ENCODE measurements at places on chromosomes 1 and 21.

GRCh38 chr1:187228790-187229189 is 400.0 kb downstream of the PLA2G4A start:
- no peak for DNase-seq

DNA sequence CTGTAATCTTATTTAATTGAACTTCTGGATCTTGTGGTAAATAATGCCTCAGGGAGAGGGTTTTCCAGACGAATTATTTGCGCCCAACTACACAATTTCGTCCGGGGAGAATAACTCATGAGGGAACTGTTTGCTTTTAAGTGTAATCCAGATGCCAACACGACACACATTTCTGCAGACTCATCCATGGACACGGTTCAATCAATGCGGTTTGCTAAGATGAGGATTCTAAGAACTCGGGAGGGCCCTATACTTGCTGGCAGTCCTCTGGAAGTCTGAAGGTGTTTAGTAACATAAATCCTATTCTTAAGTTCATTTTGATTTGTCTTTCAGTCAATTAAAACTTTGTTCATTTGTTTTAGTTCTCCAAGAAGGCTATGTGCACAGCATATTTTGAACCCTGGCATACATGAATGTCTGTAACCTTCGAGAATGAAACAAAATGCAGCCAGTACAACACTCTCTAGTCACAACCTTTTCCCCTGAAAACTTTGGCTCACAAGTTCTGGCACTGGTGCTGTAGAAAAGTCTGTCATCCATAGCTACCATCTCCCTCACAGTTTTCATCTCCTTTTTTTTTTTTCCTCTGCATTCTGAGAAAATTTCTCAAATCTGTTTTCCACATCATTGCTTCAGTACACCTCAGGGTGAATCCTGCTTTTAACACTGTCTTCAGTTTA is 38.8 kb downstream of the DIPK1A start:
- no peak for DNase-seq

GRCh38 chr1:35923791-35924221 is 7.1 kb upstream of the AGO3 start:
- DNase-seq = no peak

DNA sequence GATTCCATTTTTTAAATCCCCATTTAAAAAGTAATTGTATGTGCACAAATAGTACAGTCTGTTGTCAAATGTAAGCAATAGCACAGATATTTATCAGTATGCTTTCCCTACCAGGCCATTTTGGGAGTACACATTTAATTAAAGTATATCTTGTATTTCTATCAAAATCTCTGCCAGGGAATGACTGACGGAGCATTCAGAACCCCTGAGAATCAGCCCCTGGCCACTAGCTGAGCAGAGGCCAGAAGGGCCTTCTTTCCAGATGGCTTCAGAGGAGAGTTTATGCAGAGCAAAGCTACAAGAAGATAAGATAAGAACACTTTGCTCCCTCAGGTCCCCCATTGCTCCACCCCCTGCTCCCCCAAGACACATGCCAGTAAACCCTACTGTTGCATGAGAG is 99.9 kb upstream of the PROX1 start:
- DNase-seq = no peak

DNA sequence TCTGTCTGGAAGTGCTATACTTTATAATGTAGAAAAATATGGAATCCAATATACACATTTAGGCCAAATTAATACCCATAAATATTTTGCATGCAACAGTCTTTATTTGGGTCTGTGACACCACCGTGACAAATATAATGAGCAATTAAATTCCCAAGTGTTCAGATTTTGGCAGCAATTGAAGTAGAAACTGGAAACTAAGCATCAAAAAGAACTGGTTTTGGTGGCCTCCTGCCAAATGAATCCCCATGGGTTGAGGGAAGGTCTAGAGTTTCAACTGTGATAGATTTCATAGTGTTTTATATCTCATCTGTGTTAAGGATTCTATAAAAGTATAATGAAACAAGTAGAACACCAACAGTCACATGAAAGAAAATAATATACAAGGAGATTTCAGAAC is 88.4 kb downstream of the DPYD start:
- DNase-seq = peak; percentile 74

DNA sequence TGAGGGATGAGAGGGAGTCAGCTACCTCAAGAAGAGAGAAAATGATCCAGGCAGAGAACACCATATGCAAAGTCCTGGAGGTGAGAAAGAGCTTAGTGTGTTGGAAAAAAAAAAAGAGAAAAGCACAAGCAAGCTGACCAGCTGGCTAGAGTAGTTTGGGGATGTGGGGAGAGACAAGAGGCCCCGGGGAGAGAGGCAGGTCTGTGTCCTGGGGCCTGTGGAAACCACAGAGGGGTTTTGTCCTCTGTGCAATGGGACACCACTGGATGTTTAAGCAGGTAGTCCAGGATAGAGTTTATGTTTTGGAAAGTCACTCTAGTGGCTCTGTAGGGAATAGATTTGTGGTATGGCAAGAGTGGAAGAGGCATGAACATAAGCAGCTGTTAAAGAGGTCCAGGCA is 14.4 kb upstream of the CHI3L1 start:
- DNase-seq = no peak

GRCh38 chr1:88609051-88609450 is 75.0 kb upstream of the PKN2 start:
- DNase-seq = peak; percentile 76

GRCh38 chr1:231734417-231734816 is 107.8 kb downstream of the DISC1 start:
- no peak for DNase-seq

DNA sequence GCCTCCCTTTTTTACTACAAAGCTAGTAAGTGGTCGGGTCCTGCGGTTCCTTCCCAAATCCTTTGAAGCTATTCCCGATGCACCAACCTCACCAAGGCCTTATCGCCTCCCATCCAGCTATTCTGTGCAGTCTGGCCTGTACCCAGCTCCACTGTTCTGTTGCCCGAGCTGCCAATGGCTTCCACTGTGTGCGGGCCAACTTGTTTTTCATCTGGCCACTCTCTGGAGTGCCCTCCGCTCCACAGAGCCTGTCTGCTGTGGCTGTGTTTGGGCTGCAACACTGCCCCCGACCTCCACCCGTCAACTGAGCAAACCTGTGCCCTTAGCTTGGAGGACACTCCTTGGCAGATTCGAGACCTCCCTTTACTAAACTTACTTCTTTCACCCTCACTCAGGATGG is 125.0 kb downstream of the KIAA0319L start:
- no peak for DNase-seq

DNA sequence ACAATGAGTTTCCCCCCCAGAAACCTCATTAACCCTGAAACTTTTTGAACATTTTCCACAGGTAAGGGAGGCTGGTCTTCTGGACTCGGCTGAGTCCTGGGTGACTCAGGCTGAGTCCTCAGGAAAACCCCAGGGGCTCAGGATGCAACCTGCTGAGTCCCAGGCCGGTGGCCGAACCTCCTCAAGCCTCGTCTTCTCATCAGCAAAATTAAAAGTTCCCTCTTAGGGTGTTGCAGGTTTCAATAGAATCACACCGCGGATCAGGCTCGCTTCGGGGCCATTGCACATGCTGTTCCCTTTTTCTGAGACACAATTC is 35.0 kb upstream of the GRHL3 start:
- no peak for DNase-seq

GRCh38 chr21:27326301-27326700 is 359.4 kb upstream of the ADAMTS5 start:
- DNase-seq = no peak

DNA sequence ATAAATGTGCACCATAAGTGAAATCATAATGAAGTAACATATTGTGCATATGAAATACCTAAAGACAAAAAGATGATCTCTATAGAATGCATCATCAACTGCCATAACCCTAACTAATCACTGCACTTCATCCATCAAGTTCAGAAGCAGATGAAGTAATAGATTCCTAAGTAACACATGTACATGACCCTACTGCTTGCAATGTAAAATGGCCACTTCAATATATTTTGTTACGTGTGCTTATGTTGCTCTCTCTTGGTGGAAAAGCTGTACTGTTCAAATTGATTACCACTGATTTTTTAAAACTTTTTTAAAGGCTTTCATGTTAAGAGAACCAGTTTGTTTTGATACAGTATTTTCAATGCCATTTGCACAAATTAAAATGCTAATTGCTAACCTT is 141.8 kb downstream of the TTLL7 start:
- peak; percentile 21 for DNase-seq

- no peak for DNase-seq
These were observed 77.5 kb upstream of the KIF1B start for GRCh38 chr1:10132852-10133251.

- no peak for DNase-seq
These were observed 142.9 kb downstream of the LRRC7 start for GRCh38 chr1:69710484-69711189.

GRCh38 chr21:46248422-46248782 is 19.8 kb upstream of the LSS start:
- no peak for DNase-seq

DNA sequence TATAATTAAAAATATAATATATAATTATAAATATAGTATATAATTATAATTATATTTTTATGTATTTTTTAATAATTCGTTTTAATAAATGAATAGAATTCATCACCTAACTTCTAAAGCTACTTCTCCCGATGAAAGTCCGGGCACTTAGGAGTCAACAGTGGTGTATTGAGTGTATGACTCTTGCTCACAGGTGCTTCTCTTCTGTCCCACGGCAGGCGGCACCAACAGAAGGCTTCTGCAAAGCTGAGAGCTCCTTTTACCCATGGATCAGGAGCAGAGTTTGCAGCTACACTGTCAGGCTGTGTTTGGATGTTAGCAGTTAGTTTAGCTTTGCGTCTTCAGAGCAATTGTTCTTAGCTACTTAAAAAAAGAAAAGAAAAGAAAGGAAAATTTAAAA is 122.4 kb downstream of the LIPI start:
- DNase-seq = no peak

- no peak for DNase-seq
These were observed 755 bp downstream of the SCMH1 start for GRCh38 chr1:41241354-41241748.

- no peak for DNase-seq
These were observed 75.8 kb upstream of the WNT4 start for GRCh38 chr1:22218618-22219250.

DNA sequence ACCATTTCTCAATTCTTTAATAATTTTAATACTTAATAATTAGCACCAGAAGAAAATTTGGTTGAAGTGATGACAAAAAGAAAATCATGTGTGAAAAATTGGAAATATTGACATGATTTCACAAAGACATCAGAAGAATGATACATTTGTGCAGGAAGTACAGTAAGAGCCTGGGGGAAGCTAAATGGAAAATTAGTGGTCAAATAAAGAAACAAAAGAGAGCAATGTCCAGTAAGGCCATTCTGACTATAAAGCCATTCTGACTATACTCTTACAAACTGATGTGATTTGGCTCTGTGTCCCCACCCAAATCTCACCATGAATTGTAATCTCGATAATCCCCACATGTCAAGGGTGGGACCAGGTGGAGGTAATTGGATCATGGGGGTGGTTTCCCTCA is 48.6 kb upstream of the KCNE1 start:
- DNase-seq = no peak

- no peak for DNase-seq
These were observed 36.5 kb downstream of the MACO1 start for GRCh38 chr1:25467193-25467592.

DNA sequence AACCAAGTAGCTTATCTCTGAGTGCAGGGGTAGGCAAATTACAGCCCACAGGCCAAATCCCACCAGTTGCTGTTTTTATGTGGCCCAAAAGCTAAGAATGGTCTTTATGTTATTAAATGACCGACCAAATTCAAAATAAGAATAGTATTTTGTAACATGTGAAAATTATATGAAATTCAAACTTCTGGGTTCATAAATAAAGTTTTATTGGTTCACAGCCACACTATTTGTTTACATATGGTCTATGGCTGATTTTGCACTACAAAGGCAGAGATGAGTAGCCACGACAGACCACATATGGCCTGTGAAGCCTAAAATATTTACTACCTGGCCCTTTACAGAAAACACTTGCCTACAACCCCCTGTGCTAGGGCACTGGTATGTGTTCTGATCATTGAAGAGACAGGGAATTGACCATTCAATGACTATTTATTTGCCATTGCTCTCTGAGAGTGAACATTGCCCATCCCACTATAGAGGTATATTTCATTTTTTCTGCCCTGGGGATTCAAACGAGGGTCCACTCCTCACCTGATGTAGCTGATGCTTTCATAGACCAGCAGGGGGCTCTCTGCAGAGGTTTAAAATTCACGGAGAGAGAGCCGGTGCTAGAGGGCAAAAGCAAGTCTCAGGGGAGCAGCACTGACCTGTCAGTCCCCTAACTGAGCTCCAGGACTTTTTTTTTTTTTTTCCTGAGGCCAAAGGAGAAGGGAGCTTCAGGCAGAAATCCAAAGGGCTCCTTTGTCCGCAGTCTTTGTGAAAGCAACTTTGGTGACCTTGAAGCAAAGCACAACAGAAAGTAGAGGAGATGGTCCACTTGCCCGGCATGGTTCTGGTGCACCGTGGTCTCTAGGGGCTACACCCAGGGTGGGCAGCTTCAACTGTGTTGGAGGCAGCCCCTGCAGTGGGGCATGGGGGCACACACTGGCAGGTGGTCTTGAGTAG is 7.3 kb upstream of the GNL2 start:
- no peak for DNase-seq

GRCh38 chr1:159007726-159008125 is 2.0 kb upstream of the IFI16 start:
- DNase-seq = no peak

DNA sequence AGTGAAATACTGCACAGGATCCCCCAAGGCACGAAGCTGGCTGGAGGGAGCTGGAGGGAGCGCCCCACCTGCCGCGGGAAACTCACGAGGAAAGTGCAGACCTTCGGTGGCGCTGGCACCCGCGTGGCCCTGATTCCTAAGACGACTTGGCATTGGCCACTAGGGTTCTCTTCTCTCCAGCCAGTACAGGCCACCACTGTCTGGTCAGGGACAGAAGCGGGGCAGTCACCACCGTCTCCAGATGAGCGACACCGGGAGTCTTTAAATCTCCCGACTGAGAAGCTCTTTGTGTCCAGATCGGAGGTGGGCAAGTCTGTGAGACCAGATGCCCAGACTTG is 19.2 kb upstream of the CHIA start:
- no peak for DNase-seq

GRCh38 chr1:212514782-212515181 is 82.1 kb downstream of the NENF start:
- DNase-seq = no peak

DNA sequence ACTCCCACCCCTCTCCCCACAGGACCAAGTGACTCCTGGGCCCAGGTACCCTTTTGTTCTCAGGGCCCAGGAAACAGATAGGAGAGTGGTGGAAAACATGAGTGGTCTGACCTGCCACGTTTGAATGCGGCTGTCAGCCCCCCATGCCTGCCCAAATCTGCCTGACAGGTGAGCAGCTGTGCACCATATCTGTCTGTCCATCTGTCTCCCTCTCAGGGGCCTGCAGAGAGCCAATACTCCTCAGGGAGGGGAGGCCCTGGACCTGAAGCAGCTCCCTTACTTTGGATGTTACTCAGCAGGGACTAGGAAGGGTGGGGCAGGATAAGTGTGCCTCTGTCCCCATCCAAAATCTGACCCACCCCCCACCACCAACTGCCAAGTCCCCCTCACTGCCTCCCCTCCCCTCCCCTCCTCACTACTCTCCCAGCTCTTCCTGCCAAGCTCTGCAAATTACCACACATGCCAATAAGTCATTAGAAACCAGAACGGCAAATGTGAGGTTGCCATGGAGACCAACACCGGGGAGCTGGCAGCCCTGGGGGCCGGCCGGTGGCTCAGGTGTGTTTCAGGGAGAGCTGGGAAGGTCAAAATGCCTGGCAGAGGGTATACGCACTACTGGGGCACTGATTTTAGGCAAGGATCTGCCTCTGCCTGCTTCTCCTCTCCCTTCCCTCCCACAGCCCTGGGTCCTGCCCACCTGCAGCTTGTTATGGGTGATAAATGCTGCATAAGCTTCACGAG is 11.5 kb downstream of the LRRN2 start:
- no peak for DNase-seq

GRCh38 chr1:47651311-47652089 is 213.7 kb downstream of the FOXD2 start:
- DNase-seq = no peak
